GM12891 (cell line): ENCODE measurements at places on chromosomes 1 and 21.

DNA sequence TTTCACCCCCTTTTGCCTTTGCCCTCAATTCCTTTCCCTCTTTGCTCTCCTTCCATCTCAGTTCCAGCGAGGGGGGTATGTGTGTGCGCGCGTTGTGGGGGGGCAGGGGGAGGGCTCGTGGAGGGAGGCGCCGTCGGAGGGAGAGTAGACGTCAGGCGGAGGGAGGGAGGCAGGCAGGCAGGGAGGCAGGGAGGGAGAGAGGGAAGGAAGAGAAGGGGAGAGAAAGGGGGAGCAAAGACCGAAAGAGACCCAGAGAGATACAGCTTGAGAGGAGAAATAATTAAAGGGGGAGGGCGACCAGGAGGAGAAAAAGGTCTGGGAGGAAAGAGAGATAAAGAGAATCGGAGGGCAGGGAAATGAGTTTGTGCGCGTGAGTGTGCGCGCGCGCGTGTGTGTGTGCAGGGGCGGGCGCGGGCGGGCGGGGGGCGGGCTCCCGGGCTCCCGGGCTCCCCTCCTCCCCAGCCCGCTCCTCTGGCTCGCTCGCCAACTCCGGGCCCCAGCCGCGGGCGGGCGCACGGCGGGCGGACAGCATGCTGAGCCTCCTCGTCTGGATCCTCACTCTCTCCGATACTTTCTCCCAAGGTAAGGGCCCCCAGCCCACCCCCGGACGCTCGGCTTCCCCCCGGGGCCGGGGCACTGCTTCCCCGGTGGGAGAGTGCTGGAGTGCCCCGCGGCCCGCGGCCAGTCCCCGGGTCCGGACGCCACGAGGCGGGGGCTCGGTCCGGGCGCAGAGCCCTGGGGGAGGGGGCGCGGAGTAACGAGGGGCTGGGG, at the start of gene KIRREL1:
KIRREL1 (plus strand) TSS at position 499 of the 771 bp plus-strand sequence; CDS start at position 531, 32 bp downstream.
- no peak for DNase-seq

DNA sequence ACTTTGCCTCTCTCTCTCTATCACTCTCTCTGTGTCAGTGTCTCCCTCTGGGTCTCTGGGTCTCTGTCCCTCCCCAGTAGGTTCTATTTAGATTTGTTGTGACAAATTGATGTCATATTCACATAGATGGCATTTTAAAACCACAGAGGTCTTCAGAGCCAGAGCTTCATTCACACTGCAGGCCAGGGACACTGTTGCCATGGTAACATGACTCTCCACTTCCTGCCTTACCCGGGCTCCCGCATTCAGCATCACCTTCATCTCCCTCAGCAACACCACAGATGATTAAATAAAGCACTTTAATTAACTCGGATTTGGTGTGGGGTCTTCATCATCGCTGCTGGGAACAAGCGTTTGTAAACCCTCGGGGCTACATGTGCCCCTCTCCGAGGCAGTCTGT, 132.6 kb downstream of the ETS2 start:
- no peak for DNase-seq

DNA sequence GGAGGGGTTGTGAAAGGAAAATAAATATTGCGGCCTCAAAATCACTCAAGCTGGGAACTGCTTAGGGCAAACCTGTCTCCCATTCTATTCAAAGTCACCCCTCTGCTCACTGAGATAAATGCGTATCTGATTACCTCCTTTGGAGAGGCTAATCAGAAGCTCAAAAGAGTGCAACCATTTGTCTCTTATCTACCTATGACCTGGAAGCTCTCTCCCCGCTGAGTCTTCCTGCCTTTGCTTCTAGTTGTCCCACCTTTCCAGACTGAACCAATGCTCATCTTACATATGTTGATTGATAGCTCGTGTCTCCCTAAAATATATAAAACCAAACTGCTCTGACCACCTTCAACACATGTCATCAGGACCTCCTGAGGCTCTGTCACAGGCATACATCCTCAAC, 91.6 kb upstream of the CAMK1G start:
- no peak for DNase-seq

GRCh38 chr1:5781079-5781478, 211.1 kb downstream of the NPHP4 start:
- DNase-seq = no peak

GRCh38 chr1:58620259-58620658, 43.2 kb upstream of the TACSTD2 start:
- DNase-seq = no peak

DNA sequence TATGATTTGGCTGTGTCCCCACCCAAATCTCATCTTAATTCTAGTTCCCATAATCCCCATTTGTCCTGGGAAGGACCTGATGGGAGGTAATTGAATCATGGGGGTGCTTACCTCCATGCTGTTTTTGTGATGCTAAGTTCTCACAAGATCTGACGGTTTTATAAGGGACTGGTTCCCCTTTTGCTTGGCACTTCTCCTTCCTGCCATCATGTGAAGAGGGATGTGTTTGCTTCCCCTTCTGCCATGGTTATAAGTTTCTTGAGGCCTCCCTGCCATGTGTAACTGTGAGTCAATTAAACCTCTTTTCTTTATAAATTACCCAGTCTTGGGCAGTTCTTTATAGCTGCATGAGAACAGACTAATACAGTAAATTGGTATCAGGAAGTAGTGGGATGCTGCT, 114.1 kb downstream of the ZNF648 start:
- DNase-seq = no peak

DNA sequence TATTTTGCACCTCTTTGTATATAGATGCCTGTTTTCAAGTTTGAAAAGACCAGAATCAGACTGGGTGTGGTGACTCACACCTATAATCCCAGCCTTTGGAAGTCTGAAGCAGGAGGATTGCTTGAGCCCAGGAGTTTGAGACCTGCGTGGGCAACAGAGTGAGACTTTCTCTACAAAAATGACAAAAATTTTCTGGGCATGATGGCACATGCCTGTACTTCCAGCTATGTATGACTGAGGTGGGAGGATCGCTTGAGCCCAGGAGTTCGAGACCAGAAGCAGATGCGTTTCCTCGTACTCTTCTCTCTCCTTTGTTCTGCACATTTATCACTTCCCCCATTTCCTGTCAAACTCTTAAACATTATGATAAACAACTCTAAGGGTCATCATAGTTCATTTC, 310.0 kb upstream of the SNX7 start:
- DNase-seq = no peak
